T1000 (cell line): ENCODE measurements at places on chromosomes 13 and 19.

DNA sequence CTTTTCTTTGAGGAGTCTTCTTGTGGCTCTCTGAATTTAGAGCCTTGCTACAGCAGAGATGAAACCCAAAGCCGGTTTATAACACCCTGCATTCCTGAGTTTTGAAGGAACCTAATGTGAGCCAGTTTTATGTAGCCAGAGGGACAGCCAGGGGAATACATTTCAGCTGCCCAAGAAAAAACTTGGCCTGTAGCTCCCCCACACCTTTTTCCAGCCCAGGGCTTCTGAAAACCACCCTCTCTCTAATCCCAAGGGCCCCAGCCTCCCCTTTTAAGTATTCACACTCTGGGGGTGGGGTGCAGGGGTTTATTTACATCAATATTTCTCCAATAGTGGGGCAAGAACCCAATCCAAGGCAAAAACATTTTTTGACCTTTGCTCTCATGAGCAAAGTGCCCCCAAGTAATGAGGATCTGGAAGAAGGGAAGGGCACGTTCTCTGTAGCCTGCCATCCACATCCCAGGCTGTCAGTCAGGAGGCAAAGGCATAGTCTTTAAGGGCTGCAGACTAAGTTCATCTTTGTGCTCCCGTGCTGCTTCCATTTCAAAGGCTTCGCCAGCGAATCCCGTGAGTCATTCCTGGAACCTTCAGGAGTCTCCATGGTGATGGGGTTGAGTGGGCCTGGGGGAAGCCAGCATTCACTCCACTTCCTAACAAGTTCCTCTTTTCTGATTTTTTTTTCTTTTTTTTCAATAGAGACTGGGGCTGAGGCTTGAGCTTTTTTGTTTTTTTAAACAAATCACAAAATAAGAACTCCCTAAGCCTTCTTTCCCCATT is 33.2 kb upstream of the MEDAG start:
- no peak for DNase-seq

GRCh38 chr19:54281007-54281728 is at the start of gene LILRB2:
Gene LILRB2, minus strand, starts transcription at chr19:54281110. Its CDS starts 614 bp downstream, at chr19:54280496.
- no peak for DNase-seq

DNA sequence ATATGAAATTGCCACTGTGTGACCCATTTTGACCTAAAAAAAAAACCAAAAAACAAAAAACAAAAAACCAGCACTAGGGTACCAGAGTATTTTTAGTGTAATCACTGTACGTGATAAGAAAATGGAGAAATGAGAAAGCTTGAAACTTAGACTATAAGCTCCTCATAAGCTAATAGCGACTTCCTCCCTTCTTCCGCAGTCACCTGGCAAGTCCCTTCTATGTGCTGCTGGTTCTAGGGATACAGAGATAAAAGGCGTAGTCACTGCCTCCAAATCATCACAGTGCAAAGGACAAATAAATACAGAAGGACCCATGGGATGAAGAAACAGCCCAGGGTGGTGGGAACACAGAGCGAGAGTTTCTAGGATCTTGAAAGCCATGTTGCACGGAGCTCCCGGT is 190.3 kb downstream of the TM9SF2 start:
- DNase-seq: no peak

- DNase-seq: no peak
Observed at GRCh38 chr13:23859904-23860303, 29.3 kb downstream of the MIPEP start.

- no peak for DNase-seq
Observed at GRCh38 chr13:30633861-30634260, 16.1 kb downstream of the USPL1 start.
